Uterus (tissue), 4 donors: ENCODE measurements at places on chromosomes 3 and 15. TPM values are rescaled to one million over a fixed set of nuclear protein-coding genes. Genes with fewer than 3 reads are reported as not detected.

The RPS27L gene
- total RNA-seq = 72.6 TPM

- no peak for DNase-seq
These were observed 124.8 kb downstream of the EEFSEC start for GRCh38 chr3:128278130-128278529.

DNA sequence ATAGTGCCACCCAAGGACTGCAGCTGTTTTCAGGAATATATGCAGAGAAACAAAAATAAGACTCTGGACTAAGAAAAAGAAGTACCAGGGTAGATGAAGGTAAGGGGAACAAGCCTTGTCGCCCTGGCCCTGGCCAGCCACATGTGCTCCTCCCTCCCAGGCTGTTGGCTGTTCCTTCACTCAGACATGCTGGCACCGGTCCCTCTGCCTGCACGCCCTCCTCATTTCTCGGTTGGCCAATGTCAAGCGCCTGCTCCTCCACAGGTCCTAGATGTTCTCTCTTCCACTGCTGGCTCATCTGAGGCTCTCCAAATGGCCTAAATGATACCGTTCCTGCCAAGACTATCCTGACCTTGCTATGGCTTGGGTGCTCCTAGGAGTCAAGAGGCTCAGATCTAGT is 288.4 kb upstream of the LYSMD4 start:
- DNase-seq = peak; percentile 36

- no peak for DNase-seq
These were observed 127.3 kb upstream of the THBS1 start for GRCh38 chr15:39453620-39454019.
